A673 (cell line): ENCODE measurements at places on chromosomes 4 and X.

- DNase-seq: no peak
These were observed 90.5 kb upstream of the RAPGEF2 start for GRCh38 chr4:159012381-159012780.

- DNase-seq: peak; percentile 60
These were observed 315.9 kb downstream of the LDB2 start for GRCh38 chr4:16582526-16582925.

GRCh38 chrX:39377773-39378172, 576.5 kb downstream of the MID1IP1 start:
- DNase-seq: no peak

GRCh38 chr4:70678383-70678999, 9.8 kb upstream of the UTP3 start:
- no peak for DNase-seq

DNA sequence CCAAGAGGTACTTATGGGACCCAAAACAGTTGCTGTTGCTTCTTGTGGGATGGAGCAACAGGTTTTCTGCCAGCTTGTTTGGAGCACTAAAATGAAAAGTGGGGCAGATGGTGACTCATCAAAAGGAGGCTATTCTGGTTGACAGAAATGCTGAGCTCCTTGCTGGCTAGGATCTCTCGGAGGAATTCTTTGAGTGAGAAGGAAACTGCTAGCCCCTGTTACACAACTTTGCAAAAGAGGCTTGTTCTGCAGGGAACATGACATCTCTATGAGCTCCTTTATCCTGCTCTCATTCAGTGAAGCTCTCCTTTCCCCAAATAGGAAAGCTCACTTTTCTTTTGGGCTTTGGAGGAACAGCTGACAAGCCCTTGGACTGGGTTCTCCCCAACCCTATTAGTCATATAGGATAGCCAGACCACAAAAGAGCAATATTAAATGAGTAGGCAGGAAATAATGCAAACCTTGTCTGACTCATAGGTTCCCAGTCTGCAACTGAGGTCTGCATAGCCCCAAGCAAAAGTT, 108.3 kb downstream of the CDS1 start:
- peak; percentile 24 for DNase-seq

- no peak for DNase-seq
These were observed 716 bp upstream of the SLC38A5 start for GRCh38 chrX:48470833-48471118.

- DNase-seq: no peak
These were observed 11.3 kb downstream of the PSAPL1 start for GRCh38 chr4:7423391-7423790.

- no peak for DNase-seq
These were observed 106.4 kb downstream of the PHKA2 start for GRCh38 chrX:18877469-18877868.

DNA sequence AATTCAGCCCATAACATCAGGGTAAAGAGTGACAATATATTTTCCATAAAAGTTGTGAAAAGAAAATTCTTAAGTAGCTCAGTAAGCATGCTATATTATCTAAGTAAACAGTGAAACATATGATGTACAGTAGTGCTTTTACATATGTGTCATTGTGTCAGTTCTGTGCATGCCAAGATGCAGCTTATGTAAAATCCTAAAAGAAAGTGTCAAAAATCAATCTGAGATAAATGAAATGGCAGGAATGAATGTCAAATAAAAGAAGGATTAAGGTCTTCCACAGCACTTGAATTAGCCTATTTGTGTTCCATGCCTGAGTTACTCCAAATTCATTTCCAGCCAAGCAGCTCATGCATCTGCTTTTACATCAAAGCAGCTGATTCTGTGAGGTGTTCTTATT, 452.7 kb upstream of the HS3ST1 start:
- DNase-seq: no peak

GRCh38 chrX:40176351-40177116, 78.8 kb upstream of the BCOR start:
- peak; percentile 64 for DNase-seq

GRCh38 chr4:168852387-168852786, 157.7 kb downstream of the CBR4 start:
- DNase-seq: peak; percentile 27
